ENCODE measurements at places on chromosomes 13 and 19. TPM values are rescaled to one million over a fixed set of nuclear protein-coding genes. Genes with fewer than 3 reads are reported as not detected.

ZNF560 gene
- not detected for total RNA-seq

CGB3 gene
- total RNA-seq, result not detected

USP12 gene
- total RNA-seq, result 36.6 TPM

RNF225 gene
- not detected for total RNA-seq

EHD2 gene
- total RNA-seq, result not detected

CUL4A gene
- 80.2 TPM for total RNA-seq

LYL1 gene
- 6.9 TPM for total RNA-seq

VSTM1 gene
- not detected for total RNA-seq

DCLK1 gene
- total RNA-seq, result not detected

USHBP1 gene
- total RNA-seq, result not detected

NPHS1 gene
- total RNA-seq, result not detected

TMPRSS9 gene
- not detected for total RNA-seq

NUMBL gene
- total RNA-seq, result 7.5 TPM

PCP2 gene
- total RNA-seq, result 9.1 TPM

ADAT3 gene
- total RNA-seq, result 8.5 TPM

FCER2 gene
- not detected for total RNA-seq

NCR1 gene
- total RNA-seq, result not detected

ZFP14 gene
- 3.5 TPM for total RNA-seq

STOML3 gene
- not detected for total RNA-seq

APOC4 gene
- total RNA-seq, result not detected

PIBF1 gene
- total RNA-seq, result 25.4 TPM

FFAR2 gene
- 0.55 TPM for total RNA-seq

Measured in T-helper 17 cell (primary cell).